ENCODE measurements at places on chromosomes 16 and 17.

DNA sequence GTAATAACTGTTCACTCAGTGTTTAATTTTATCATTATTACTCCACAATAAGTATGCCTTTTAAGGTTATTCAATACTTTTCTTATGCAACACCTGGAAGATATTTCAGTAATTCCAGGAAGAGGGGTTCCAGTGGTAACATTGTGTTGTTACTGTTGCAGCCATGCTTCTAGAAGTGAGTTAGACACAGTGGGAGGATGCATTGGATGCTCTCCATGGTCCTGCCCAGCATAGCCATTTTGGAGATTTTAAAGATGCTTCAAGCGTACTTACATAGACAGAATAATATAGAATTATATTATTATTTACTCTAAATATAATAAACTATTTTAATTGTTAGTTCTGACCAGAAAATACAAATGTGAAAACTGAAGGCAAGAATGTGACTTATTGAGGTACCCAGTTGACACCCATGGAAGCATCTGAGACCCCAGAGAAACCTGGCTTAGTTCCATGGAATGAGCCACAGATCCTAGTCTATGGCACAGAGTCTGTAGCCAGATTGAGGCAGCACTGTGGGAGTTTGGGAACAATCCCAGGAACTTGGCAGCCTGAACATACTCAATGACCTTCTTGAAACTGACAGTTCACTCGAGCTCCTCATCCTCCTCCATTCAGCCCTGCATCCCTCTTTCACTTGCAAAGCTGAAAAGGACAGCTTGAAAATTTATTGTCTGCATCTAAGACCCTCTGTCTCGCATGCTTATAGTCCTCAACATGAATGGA lies 190.1 kb upstream of the HS3ST4 start:
- DNase-seq, result no peak

DNA sequence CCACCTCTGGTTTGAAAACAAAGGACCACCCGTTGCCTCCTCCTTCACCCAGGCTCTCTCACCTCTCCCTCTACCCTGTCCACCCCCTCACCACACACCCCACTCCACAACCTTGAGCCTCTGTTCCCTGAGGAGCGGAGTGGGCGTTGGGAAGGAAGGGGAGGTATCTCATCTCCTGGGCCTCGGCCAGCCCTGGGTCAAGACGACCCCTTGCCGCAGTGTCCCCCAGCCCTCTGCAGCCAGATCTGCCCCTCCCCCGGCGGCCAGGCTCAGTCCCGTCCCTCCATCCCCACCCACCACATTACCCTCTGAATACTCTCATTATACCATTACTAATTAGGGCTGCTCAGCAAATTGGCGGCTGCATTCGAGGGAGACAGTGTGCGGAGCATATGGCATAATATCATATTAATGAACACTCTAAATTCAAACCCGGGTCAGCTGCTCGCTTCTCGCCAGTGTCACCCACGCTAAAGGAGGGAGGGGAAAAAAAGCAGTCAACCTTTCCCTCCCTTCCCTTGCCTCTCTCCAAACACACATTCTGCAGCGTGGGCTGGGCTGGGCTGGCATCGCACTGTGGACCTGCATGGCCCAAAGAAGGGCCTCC lies 123.2 kb upstream of the LHX1 start:
- no peak for DNase-seq

GRCh38 chr17:48589831-48590606 lies at the start of gene HOXB3:
TSS of gene HOXB3 (minus strand) at chr17:48590241. CDS start at chr17:48552474, 37,767 bp downstream.
- DNase-seq, result no peak

DNA sequence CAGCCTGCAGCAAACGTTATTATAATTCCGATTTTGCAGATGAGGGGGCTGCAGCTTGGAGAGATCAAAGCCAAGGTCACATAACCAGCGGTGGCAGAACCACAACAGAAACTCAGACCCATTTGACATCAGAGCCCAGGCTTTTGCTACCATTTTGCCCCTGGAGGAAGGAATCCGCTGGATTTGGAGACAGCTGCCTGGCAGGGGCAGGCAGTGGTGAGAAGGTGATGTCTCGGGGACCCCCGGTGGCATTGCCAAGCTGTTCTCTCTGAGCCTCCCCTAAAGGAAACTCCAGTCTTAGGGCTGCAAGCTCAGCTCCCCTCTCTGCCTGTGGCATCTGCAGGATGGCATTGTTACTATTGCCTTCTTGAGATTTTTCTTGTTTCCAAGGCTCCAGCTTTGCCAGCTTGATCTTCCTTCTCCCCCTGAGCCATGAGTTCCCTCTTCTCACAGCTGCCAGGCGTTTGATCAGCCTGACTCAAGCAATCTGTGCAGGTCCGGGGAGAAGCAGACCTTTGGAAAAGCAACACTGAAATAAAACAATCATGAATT lies 40.8 kb downstream of the AIPL1 start:
- DNase-seq, result no peak

DNA sequence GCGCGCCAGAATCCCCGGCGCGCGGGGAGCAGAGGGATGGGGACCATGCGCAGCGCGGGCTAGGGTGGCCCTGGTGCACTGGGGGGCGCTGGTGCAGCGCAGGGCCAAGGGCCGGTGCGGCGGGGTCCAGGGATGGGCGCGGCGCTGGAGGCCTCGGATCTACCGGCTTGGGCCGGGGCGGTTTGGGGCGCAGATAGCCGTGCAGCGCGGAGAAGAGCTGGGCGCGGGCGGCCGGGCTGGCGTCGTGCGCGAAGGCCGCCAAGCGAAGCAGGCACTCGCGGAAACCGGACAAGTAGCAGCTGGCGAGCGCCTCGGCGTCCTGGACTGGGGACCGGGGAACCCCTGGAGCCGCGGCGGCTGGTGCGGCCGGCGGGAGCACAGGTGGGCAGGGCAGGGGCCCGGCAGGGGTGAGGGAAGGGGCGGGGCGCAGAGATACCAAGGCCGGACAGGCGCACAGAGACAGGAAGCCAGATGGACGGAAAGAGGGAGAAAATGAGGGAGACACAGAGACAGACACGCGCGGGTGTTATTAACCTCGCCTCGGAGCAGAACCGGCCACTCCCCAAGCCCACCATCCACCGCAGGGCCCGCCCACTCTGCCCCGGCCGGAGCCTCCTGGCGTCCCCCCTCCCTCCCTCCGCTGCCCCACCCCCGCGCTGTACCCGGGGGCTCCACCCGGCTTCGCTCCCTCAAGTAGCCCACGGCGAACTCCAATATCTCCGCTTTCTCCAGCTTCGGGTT lies 2.1 kb downstream of the HES7 start:
- DNase-seq, result peak; percentile 56

DNA sequence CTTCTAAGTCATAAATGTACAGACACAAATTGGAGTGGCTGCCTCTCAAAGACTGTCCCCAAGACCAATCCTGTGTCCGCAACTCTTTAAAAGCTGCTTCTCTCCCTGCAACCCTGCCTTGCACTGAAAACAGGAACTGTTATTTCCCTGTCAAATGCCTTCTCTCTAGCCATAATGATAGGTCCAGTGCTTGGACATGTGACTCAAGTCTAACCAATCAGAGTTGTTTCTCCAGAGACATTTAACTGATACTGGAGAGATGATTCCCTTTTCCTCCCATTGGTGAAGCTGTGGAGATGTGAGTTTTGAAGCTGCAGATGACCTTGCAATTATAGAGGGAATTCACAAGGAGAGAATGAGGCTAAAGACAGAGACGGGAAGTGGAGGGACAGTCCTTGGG lies 253.3 kb upstream of the CDH5 start:
- DNase-seq, result no peak

DNA sequence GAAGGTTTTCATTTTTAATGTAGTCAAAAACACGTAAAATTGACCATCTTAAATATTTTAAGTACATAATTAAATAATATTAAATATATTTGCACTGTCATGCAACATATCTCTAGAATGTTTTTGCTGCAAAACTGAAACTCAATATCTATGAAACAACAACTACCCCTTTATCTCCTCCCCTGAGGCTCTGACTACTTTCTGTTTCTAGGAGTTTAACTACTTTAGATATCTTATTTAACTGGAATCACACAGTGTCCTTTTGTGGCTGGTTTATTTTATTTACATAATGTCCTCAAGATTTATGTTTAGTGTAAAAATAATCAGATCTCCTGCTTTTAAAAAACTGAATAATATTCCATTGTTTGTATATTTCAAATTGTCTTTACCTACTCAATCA lies 2003.9 kb downstream of the TP53TG3F start:
- DNase-seq, result no peak

GRCh38 chr16:54720259-54720658 lies 210.4 kb upstream of the IRX5 start:
- DNase-seq, result no peak

- DNase-seq, result no peak
Observed at GRCh38 chr16:13245713-13246377, 344.4 kb downstream of the SHISA9 start.

DNA sequence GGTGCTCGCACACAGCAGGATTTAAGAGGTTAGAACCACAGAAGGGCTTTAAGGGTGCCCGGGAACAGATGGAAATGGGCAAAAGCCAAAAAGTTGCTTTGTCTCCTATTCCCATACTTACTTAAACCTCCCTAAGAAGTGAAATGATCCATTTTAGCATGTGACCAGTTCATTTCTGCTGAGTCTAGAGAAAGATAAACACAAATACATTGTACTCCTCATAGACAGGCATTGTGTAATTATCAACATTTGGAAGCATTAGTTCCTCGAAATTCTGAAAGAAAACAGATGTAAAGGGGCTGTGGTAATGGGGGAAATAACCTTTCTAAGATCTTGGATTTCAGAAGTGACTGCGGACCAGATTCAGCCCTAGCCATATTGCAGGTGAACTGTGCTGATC lies 178.3 kb downstream of the CYB561 start:
- no peak for DNase-seq
